ENCODE measurements at places on chromosomes 4 and X. TPM values are rescaled to one million over a fixed set of nuclear protein-coding genes. Genes with fewer than 3 reads are reported as not detected.

DNA sequence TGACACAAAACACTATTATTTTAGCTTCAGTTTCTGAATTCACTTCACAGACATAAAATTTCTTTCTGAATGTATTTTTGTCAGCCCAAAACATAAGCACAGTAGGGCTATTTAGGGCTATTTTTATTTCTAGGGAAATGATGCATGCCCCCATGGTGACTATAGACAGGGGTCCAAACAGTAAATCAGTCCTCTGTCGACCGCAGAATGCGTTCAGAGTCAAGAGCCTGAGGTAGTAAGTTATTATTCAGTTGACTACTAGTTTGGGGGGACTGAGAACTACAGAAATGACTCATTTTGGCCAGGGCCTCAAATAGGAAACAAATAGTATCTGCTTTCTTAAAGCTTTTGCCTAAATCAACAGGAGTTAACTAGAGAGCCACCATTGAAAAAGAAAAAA is 414.4 kb downstream of the AFF2 start:
- DNase-seq = no peak

DNA sequence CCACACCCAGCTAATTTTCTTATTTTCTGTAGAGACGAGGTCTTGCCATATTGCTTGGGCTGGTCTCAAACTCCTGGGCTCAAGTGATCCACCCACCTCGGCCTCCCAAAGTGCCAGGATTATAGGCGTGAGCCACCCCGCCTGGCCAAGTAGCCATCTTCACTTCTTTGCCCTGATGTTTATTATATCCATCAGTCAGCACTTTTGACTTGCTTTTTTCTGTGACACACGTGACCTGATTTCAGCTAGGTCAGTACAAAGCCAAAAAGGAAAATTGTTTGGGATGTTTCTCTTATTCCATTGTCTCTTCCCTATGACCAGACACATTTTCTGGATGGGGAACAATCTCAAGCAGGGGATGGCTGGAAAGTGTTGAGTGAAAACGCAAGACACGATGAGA is 45.3 kb upstream of the MID1 start:
- no peak for DNase-seq

GRCh38 chr4:64079316-64079715 is 329.9 kb downstream of the TECRL start:
- no peak for DNase-seq

- DNase-seq = no peak
Measured at GRCh38 chr4:143498021-143498420, 15.5 kb upstream of the SMARCA5 start.

SERTM2 gene
- total RNA-seq = 0.28 TPM

Data from posterior vena cava (tissue), 2 donors.